Lung (tissue), 17 donors: ENCODE measurements at places on chromosomes 7 and 10. TPM values are rescaled to one million over a fixed set of nuclear protein-coding genes. Genes with fewer than 3 reads are reported as not detected.

The PTF1A gene
- total RNA-seq, result not detected

DNA sequence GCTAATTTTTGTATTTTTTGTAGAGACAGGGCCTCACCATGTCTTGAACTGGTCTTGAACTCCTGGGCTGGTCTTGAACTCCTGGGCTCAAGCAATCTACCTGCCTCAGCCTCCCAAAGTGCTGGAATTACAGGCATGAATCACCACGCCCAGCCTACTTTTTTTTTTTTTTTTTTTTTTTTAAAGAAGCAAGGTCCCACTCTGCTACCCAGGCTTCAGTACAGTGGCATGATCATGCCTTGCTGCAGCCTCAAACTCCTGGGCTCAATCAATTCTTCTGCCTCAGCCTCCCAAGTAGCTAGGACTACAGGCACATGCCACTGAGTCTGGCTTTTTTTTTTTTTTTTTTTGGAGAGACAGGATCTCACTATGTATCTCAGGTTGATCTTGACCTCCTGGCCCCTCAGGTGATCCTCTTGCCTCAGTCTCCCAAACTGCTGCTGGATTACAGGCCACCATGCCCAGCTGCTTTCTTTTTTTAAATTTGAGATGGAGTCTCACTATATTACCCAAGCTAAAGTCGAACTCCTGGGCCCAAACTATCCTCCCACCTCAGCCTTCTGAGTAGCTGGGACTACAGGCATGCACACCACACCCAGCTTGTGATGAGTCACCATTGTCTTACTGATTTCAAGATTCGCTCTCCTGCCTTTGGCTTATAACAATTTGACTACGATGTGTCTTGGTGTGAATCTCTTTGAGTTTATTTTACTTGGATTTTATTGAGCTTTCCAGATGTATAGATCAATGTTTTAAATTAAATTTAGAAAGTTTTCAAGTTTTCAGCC is 9.0 kb downstream of the RPEL1 start:
- DNase-seq, result no peak

The IFIT2 gene
- total RNA-seq, result 16.0 TPM

The PDIA4 gene
- total RNA-seq, result 213 TPM

The LGI1 gene
- total RNA-seq, result 0.68 TPM

DNA sequence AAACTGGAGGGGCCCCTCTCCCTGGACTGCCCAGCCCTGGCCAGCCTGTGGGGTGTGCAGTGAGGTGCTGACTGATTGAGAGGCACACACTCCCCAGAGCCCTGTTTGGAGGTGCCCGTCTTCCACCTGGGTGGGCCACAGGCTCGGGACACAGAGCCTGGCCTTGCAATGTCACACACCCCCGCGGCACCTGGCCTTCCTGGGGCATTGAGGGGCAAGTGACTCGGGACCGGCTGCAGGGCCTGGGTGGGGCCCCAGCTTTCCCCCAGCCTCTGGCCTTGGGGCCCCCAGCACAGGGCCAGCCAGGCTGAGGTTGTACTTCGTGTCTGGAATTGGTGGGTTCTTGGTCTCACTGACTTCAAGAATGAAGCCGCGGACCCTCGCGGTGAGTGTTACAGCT is 13.9 kb upstream of the NKX6-2 start:
- no peak for DNase-seq

GRCh38 chr10:4474829-4475228 is 351.2 kb upstream of the AKR1E2 start:
- no peak for DNase-seq

DNA sequence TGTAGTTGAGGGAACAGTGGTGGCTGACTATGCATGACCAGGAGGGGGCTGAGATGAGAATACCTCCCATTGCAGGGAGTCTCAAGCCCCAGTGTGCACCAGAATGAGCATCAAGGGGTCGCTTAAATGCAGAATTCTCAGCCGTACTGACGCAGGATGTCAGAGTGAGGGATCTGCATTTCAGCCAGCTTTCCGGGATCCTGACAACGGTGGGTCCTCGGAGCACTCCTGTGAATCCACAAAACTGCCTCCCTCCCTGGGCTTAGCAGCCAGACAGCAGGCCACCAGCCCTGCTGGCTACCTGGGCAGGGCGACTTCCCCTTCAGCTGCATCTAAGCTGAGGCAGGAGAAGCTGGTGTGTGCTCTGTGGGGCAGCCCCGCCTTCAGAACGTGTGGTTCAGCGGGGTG is 21.8 kb upstream of the LOXL4 start:
- no peak for DNase-seq

The NPC1L1 gene
- 0.03 TPM for total RNA-seq

- no peak for DNase-seq
Measured at GRCh38 chr10:71974489-71975021, 10.4 kb downstream of the CHST3 start.

DNA sequence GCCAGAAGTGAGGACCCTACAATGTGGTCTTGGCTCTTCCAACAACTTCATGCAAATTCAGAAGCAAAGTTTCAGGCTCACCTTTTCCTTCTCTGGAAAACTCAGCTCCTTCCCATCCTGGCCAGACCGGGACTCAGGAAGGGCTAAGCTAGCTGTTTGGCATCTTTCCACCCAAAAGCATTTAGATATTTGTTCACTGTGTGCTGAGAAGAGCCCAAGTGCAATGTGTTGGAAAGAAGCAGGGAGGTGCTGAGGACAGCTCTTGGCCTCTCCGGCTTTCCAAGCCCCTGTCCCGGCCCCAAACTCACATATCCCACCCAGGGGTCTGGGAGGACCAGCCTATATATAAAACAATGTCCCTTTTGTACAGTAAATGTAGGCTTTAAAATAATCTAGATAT is 44.5 kb downstream of the MKI67 start:
- DNase-seq, result no peak

- no peak for DNase-seq
Measured at GRCh38 chr10:116723428-116724281, 18.7 kb downstream of the HSPA12A start.

GRCh38 chr7:54810401-54810800 is 51.4 kb upstream of the SEC61G start:
- no peak for DNase-seq

GRCh38 chr7:150668472-150668911 is 17.0 kb upstream of the GIMAP2 start:
- DNase-seq, result no peak

The HOXA3 gene
- 10.7 TPM for total RNA-seq

The AKR1C2 gene
- total RNA-seq, result 1.8 TPM

The FEZF1 gene
- total RNA-seq, result 0.18 TPM

DNA sequence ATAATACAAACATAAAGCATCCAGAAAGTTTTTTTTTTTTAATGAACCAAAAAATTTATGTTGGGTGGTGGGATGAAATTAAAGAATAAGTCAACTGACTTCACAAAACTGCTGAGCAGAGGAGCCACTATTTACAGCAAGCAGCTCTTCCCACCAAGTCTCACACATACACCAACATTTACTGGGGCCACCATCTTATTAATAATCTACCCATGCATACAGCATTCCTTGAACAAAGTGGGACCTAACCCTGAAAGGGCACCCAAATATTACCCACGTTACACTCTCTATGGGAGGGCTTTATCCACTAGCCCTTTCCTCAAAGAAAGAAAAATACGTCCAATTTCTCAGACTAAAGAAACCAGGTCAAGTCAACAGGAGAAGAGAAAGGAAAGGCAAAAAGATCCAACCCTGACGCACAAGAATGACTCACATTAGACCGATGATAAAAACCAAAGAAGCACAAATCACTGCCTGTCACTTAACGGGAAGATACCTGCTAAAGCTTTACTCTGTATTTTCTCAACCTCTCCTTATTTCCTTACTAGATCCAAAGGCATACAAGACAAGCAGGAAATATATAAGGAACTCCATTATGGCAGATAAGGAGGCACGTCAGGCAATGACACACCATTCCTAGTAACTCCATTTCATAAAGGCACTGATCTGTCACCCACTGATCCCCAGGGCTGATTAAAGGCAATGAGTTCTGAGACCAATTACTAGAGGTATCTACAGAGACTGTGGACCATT is 141.8 kb upstream of the ASAH2 start:
- no peak for DNase-seq

The KCNMA1 gene
- 4.5 TPM for total RNA-seq

- no peak for DNase-seq
Measured at GRCh38 chr10:133038036-133038823, 49.5 kb upstream of the ADGRA1 start.

The KCNIP2 gene
- total RNA-seq, result 3.1 TPM

DNA sequence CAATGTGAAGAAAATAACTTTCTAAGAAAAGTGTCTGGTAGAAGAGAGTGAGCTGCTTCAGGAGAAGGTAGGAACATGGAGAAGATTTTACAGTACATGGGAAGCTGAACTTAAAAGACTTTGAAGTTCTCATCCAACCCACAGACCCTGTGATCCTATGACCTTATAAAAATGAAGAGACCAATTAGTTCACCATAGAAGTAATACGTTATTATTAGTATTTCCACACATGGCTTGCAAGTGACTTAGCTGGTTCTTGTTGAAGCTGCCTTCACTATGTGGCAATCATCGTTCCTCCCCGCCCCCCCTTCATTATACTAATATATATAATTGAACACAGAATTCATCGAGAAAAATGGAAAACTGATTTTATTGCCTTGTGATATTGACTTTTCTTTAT is 129.1 kb downstream of the SND1 start:
- no peak for DNase-seq

The ZEB1 gene
- total RNA-seq, result 86.9 TPM

DNA sequence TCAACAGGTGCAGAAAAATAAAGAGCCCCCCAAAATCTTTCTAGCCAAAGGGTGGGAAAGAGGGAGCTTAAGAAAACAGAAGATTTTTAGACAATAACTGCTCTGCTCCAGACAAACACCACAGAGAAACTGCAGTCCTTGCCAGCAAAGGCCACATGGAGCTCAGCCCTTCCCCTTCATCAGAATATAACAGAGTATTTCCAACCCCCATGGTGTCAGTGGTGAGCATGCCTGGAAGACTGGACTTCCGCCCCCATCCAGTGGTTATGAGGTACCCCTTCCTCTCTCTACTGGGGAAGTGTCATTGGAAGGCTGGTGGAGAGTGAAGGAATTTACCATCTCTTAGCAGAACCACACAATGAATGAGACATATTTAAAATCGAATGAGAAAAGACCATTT is 1007.3 kb upstream of the CELF2 start:
- DNase-seq, result no peak

The IRF5 gene
- 34.1 TPM for total RNA-seq

DNA sequence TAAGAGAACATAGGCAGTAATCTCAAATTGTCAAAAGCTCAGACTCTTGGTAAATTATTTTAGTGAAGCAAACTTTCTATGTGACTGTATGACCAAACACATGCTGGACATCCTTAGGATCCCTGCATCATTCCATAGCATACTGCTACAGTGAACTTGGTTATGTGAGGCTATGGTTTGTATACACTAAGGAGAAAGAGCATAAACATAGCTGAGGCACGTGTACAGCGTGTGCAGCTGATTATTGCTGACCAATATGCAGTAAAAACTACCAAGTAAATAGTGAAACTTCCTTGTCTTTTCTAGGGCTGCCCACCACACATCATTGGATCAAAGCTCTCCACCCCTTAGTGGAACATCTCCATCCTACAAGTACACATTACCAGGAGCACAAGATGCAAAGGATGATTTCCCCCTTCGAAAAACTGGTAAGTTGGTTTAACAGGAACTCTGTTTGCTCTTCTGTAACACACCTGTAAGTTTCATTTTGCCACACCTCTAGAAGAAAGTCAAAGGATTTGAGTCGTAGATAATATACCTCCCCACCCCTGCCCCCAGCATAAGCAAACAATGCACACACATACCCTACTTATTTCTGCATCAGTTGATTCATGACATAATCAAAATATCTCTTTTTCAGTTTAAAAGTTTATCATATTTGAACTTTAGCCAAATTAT is 98.2 kb downstream of the HDAC9 start:
- DNase-seq, result no peak

GRCh38 chr10:50326757-50327701 is 75.7 kb upstream of the ASAH2 start:
- peak; percentile 90 for DNase-seq

- no peak for DNase-seq
Measured at GRCh38 chr7:157669768-157670351, 333.1 kb downstream of the DNAJB6 start.

- DNase-seq, result no peak
Measured at GRCh38 chr7:155164316-155164715, 94.2 kb downstream of the HTR5A start.

DNA sequence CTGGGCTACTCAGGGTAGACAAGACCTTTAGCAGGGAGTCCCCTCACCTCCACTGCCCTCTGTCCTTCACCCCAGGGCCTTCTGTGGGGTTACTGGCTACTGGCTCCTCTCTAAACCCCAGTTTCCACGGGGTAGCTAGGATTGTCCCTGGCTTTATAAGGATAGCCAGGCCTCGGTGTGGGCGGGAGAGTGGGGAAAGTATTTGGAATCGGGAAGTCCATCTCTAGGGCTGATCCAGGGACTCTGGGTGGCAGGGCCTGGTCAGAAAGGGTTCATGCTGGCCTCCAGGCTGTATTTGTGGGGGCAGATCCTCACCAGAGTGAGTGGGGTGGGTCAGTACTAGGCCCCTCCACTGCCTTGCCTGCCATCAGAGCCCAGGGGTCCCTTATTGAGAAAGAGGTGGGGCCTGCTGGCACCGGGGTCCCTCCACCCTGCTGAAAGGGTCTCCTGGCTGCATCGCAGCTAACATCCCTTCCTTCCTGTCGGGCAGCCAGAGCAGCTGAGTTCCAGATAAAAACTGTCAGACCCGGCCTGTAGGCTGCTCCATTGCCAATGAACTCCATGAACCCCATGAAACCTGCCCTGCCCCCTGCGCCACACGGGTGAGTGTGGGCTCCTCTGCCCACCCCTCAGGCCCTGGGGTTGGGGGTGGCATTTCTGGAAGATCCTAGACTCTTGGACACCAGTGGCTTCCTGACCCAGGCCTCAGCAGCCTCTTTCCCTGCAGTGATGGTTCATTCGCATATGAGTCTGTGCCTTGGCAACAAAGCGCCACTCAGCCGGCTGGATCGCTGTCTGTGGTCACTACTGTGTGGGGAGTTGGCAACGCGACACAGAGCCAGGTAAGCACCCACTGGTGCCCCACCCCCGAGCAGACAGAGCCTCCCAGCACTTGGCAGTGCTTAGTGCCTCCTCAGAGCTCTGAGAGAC is 7.3 kb downstream of the ZMIZ2 start:
- DNase-seq, result peak; percentile 36

- no peak for DNase-seq
Measured at GRCh38 chr10:100534726-100535125, 1.0 kb upstream of the HIF1AN start.

The PVRIG gene
- total RNA-seq, result 0.82 TPM

The LRIT1 gene
- not detected for total RNA-seq

The ANKRD22 gene
- total RNA-seq, result 4.3 TPM

The PMS2 gene
- 10.8 TPM for total RNA-seq

DNA sequence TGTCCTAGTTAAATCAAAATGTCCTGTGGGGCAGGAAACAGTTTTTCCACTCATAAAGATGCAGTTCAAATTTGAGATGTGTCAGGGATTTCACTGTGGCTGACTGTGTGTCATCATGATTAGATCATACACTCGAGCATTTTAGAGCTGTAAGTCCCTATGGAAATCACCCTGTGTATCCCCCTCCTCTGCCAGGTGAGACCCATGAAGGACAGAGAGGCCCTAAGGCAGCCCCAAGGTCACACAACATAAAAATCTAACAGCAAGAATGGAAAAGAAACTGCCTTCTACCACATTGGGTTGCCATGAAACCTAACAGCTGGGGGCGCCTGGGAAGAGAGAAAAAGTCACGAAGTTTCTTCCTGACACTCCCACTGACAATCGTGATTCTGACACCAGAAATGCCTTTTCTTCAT is 135.8 kb downstream of the KCNMA1 start:
- no peak for DNase-seq

- no peak for DNase-seq
Measured at GRCh38 chr7:10436302-10436701, 537.4 kb upstream of the PHF14 start.

GRCh38 chr10:93703066-93703465 is 674 bp upstream of the FRA10AC1 start:
- peak; percentile 51 for DNase-seq
